ENCODE measurements at places on chromosomes 7 and 10.

DNA sequence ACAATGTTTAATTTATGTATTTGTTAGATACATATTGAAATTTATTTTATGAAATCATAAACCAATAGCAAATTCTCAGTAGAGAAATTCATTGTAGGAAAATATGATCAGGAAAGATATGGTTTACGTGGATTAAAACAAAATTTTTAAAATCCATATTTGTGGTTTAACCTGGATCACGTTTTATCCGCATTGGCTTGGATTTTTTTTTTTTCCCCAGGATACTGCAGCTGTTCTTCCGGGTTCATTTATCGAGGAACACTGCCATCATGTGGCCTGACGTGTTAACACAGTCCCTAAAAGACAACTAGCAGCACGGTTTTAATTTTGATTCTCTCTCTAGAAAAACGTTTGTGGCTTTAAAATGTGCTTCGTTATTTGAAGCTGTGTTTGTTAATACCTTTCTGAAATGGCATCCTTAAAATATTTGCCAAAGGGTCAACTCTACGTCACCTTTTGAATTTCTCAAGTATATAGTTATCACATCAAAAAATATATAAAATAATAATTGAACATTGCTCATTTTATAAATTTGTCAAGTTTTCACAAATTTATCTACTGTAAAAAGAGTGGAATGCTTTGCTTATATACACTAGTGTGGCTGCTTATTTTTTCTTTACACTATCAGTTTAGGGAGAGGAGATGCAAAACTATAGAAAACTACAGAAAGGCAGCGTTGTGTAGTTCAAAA, 8.7 kb upstream of the ASB4 start:
- DNase-seq = peak; percentile 41

DNA sequence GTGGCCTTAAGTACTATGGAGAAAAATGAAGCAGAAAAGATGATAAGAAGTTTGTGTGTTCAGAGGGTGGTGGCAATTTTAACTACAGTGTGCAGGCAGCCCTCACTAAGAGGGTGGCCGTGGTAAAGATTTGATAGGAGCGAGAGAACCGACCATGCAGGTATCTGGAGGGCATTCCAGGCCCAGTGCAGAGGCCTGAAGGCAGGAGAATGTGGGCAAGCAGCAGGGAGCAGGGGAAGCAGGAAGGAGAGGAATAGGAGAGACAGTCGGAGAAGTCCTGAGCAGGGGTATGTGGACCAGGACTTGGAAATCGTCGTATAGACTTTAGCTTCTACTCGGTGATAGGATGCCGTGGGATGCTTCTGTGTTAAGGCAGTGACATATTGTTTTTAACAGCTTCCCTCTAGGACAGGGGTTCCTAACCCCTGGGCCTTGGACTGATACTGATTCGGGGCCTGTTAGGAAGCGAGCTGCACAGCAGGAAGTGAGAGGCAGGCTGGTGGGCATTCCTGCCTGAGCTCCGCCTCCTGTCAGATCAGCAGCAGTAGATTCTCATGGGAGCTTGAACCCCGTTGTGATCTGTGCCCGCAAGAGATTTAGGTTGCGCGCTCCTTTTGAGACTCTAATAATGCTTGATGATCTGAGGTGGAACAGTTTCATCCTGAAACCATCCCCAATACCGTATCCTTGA, 227.2 kb downstream of the CCDC3 start:
- DNase-seq = no peak

- no peak for DNase-seq
Observed at GRCh38 chr10:69425511-69426298, 9.0 kb upstream of the TACR2 start.

- no peak for DNase-seq
Observed at GRCh38 chr10:4522296-4523000, 303.6 kb upstream of the AKR1E2 start.

GRCh38 chr10:119526621-119527592, 15.6 kb downstream of the RGS10 start:
- DNase-seq = no peak

- DNase-seq = no peak
Observed at GRCh38 chr10:86705139-86705538, 36.8 kb downstream of the LDB3 start.

Measured in GM13976 (cell line).